ENCODE measurements at places on chromosomes 6 and 20. TPM values are rescaled to one million over a fixed set of nuclear protein-coding genes. Genes with fewer than 3 reads are reported as not detected.

LPA gene
- total RNA-seq: not detected

DNA sequence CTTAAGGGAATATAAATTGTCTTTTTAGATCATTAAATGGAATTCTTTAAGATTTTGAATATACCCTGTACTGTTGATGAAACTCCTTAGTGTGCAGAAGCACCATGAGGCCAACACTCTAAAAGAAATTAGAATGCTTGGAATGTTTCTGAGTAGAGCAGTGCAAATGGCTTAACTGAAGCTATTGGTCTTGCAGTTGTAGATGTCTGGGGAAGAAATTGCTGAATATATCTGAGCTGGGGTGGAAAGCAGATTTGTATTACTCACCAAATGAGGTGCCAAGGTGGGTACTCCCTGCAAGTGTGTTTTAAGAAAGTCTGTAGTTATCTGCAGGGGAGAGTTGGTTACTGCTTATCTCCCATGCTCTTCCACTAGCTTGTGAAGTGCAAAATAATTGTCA, 119.0 kb downstream of the ADGRG6 start:
- no peak for DNase-seq

TNNC2 gene
- total RNA-seq: not detected

DNA sequence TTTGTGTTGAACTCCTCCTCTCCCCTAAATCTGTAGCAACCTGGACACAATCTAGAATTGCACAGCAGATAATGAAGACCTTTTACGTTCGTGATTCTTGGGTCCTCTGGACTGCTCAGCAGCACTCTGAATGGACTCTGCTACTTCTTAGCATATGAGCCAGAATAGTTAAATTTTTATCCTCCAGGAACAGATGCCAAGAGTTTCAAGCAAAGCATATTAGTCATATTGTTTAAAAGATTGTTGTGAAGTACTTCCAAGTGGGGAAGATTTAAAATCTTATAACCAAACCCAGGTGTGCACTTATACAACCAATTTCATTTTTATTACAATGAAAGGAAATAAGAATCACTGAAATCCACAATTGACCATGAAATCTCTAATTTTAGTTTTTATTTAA, 118.9 kb upstream of the EXOC2 start:
- DNase-seq: no peak
